ENCODE measurements at places on chromosomes 12 and 14.

- no peak overlapping the region for H3K27ac ChIP-seq
- H3K27me3 ChIP-seq, result no peaks in the 10 kb centered on the region
- no peaks in the 10 kb centered on the region for H3K4me1 ChIP-seq
- DNase-seq, result no peak
Measured at GRCh38 chr14:100629696-100630095, 42.5 kb upstream of the BEGAIN start.

- H3K36me3 ChIP-seq, result no peaks in the 10 kb centered on the region
- H3K4me1 ChIP-seq, result no peaks in the 10 kb centered on the region
- no peaks in the 10 kb centered on the region for H3K27me3 ChIP-seq
- H3K27ac ChIP-seq, result no peak overlapping the region
Measured at GRCh38 chr14:103772078-103772712, 56.6 kb downstream of the ZFYVE21 start.

DNA sequence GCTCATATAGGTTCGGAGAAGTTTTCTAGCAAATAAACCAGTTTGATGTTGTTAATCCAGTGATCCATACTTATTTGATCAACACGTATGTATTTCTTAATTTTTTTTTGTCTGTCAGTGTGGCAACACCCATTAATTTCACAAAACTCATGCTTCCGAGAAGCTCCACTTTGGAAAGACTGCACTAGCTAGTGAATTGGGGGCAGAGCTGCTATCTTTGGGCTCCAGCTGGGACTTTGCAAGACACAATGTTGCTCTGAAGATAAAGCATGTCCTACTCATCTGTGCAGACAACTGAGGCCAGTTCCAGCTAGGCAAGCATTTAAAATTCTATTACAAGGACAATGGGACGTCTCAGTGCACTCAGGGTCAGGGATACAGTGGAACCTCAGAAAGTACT, 298.4 kb downstream of the NUAK1 start:
- no peaks in the 10 kb centered on the region for H3K36me3 ChIP-seq
- H3K27ac ChIP-seq, result no peak overlapping the region
- H3K27me3 ChIP-seq, result no peaks in the 10 kb centered on the region
- no peaks in the 10 kb centered on the region for H3K4me1 ChIP-seq
- DNase-seq, result no peak
- no peak overlapping the region for H3K4me3 ChIP-seq

DNA sequence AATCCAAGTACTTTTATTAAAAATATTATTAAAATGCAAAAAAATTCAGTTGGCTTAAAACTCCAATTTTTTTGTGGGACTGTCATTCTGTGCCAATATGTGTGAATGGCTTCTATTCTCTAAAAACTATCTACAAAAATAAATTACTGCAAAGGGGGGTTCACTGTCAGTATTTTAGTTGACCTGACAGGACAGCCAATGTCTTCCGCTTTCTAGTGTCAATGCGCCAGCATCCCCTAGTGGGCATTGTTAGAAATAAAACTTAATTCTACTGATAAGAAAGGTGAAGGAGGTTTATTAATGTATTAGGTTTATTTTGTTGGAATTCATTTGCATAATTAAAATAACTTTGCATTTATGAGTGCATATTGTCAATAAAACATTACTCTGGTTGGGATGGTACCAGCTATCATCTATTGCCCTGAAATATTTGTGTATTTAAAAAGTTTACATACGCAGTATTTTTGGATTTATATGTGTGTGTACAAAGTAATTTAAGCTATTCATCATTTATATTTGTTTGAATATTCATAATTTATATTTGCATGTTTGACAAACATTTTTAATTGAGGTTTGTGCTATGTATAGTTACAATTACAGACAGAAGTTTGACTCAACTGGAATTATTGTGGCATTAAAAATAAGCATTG, 527.2 kb downstream of the FLRT2 start:
- no peaks in the 10 kb centered on the region for H3K4me1 ChIP-seq
- H3K36me3 ChIP-seq, result no peaks in the 10 kb centered on the region
- no peak overlapping the region for H3K4me3 ChIP-seq

DNA sequence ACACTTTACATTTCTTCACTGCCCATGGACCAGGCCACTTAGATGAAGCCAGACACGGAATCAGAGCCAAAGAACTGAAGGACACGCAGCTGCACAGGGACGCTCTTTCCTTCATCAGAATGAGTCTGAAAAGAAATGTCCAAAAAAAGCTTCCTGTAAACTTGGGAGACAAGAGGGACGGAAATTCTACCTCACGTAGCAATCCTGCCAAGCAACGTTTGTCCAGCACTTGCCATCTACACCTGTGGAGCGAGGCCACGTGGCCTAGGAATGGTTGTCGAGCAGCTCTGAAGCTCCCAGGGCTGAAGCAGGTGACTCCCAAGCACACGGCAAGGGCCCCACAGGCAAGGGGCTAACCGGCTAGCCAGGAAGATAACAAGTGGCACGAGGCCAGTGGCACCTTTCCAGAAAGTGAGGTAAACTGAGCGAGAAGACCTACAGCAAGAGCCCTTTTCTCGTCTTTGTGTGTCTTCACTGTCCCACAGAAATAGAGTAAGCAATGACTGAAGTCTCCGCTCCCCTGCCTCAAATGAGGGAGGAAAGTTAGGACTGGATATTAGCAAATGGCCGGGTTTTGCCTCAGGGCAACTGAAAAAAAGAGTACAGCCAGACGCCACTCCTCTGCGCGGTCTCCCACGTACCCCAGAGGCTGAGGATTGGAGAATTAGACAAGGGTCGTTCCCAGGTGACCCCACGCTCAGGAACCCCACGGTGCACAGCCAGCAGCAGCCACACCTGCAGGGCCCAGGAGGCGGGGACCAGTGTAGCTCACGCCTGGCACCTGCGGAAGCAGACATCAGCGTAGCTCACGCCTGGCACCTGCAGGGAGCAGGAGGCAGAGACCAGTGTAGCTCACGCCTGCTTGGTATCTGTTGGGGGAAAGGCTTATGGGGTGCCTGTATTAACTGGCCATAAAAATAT, 7.7 kb downstream of the ZNF605 start:
- H3K4me3 ChIP-seq, result no peak overlapping the region
- no peak overlapping the region for H3K27ac ChIP-seq
- no peaks in the 10 kb centered on the region for H3K4me1 ChIP-seq
- no peaks in the 10 kb centered on the region for H3K27me3 ChIP-seq
- H3K36me3 ChIP-seq, result peaks cover 7% of the 10 kb centered on the region

DNA sequence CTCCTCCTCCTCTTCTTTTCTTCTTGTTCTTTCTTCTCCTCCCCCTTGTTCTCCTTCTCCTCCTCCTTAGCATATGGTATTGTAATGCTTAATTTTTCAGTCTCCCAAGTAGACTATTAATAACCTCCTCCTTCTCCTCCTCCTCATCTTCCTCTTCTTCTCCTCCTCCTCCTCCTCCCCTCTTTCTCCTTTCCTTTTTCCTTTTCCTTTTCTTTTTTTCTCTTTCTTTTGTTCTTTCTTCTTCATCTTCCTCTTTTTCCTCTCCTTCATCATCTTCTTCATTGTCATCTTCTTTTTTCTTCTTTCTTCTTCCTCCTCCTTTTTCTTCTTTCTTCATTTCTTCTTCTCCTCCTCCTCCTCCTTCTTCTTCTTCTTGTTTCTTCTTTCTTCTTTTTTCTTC, 251.6 kb upstream of the ARHGAP5 start:
- no peak overlapping the region for H3K27ac ChIP-seq
- H3K4me3 ChIP-seq, result no peak overlapping the region
- no peaks in the 10 kb centered on the region for H3K4me1 ChIP-seq
- no peak for DNase-seq
- no peaks in the 10 kb centered on the region for H3K27me3 ChIP-seq

DNA sequence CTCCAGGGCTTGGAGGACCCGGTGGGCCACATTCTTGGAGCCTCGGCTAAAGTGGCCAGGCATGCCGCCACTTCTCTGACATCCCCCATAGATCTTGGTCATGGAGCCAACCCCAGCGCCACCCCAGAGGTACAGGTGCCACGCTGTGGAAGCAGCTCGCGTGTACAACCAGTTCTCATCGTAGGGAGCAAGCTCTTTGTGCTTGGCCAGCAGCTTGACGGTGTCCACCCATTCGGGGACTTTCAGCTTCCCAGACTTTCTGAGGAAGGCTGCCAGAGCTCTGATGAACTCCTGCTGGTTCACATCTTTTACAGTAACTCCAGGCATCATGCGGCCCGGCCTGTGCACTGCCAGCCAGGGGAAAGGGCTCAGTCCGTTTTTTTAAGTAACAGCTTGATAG, 29.3 kb upstream of the EAPP start:
- no peak overlapping the region for H3K4me3 ChIP-seq
- no peaks in the 10 kb centered on the region for H3K27me3 ChIP-seq
- no peaks in the 10 kb centered on the region for H3K4me1 ChIP-seq
- H3K27ac ChIP-seq, result no peak overlapping the region
- no peak for DNase-seq

Data from GM12878 (cell line).